ENCODE measurements at places on chromosomes 3 and 15.

DNA sequence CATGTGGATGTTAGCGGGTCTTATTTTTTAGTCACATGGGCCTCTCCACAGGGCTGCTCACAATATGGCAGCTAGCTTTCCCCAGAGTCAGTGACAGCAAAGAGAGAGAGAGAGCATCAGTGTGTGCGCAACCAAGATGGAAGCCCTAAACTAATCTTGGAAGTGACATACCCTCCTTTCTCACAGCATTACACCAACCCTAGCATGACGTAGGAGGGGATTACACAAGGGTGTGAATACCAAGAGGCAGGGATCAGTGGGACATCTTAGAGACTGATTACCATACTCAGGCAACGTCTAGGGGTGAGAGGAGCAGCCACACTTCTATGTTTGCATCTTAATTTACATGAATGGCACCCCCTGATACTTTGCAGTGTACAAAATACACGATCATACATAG lies 3.5 kb upstream of the UBE2E2 start:
- no peak for DNase-seq

DNA sequence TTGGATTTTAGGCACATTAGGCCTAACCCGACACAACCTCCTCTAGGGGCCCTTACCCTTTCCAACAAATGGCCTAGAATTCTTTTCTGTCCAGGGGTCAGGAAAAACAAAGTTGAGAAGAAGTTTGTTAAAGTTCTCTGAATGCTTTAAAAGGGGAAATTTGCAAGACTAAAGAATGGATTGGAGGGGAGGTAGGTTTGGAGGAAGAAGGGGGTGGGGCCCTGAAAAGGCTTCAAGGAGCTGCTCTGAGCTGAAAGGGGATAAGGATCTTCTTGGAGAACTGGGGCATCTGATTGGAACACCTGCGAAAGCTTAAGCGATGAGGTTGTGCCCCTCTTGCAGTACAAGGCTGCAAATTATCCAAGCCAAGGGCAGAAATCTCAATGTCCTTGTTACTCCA lies 3.9 kb upstream of the SENP2 start:
- DNase-seq: no peak

- no peak for DNase-seq
Observed at GRCh38 chr3:177333533-177334520, 136.5 kb upstream of the TBL1XR1 start.

DNA sequence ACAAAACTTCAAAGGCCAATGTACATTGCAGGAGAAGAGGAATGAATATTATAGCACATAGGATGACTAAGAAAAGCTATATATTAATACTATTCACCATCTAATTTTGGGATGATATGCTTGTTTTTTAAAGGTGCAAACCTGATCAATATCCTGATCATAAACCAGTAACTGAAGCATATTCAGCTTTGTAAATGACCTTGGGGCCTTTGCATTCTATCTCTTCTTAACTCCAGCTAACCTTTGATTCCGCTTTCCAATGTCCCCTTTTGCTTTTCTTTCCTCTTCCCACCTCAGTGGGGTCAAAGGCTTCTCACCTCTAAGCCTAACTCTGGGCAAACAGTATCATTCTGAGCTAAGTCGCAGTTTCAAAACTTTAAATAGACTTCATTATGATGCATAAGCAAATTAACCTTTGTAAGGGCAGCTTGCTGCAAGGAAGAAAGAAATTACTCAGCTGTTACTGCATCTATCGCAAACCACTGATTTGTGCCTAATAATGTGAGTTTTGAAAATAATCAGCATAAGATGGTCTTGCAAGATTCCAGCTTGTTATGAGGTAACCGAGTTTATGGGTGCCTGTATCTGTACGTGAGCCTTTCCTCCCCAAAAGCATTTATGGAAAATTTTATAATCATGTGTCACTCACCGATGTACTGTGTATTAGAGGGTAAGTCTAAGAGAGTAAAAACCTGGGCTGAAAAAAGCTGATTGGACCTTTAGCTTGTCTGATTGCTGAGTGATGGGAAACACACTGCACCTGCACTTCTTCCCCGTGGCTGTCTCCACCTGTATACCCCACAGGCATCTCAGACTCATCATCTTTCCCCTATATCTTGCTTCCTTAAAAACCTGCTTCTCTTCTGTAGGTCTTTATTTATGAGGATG lies 116.8 kb downstream of the TPRG1 start:
- DNase-seq: no peak

GRCh38 chr3:49428752-49429080 lies 408 bp downstream of the NICN1 start:
- no peak for DNase-seq

- DNase-seq: no peak
Observed at GRCh38 chr3:58657571-58658141, 8.9 kb downstream of the FAM3D start.

- no peak for DNase-seq
Observed at GRCh38 chr3:7393944-7394605, 533.2 kb downstream of the GRM7 start.

DNA sequence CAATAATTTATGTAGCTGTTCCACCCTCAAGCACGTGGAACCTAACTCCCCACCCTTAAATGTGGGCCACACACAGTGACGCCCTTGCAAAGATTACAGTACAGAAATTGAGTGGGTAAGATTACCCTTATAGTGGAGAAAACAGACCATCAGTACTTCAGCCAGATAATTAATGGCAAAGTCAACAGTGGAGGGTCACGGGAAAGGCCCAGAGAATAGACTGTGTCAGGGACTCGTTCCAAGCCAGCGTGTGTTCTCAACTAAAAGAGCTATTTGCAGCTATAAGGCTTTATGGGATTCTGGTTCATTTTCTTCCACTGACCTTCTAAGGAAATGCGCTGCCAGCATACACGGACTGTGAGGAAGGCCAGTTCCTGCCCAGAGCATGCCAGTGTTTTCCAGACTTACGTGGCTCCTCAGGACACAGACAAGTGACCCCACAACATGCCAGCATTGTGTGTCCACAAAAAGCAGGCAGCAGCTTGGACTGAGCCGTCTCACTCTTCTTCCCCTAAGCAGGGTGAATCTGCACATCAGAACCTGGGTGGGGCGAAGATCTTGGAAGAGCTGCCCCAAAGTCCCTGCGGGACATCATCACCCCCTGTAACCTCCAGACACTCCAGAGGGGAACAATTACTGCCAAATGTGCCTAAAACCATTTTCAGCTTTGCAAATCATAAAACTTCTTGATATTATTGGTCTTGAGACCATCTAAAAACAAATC lies 428.5 kb downstream of the OCA2 start:
- DNase-seq: no peak

DNA sequence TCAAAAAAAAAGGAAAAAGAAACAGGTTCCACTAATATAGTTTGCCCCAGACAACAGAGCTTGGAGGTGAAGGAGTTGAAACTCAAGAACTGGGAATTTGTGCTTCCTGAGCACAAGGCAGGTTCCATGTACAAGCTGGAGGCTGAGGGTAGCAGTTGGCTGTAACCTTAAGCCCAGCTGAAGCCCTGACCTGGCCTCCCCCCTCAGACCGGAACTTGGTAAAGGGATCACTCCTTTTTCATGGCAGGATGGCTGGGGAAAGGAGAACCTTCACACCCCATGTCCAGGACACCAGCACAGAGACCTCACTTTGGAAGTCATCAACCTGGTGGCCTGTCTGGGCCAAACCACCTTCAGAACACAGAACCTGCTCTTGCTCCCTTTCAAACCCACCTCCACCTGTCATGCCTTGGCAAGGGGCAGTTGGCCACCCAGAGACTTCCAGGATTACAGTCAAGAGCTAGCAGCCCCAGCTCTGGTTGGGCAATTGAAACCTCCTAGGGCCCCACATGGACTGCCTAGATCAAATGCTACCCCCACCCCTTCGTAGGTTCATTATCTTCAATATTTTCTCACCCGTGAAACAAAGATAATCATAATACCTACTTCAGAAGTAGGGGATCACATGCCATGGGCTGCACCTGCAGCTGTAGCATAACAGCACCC lies 3.5 kb downstream of the RPL29 start:
- no peak for DNase-seq

DNA sequence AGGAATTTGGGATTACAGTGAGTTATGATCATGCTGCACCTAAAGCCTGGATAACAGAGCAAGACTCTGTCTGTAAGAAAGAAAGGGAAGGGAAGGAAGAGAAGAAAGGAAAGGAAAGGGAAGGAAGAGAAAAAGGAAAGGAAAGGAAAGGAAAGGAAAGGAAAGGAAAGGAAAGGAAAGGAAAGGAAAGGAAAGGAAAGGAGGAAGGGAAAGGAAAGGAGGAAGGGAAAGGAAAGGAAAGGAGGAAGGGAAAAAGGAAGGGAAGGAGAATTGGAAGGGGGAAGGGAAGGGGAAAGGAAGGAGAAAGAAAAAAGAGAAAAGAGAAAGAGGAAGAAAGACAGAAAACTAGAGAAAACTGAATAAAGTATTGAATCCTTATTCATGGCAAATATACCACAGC lies 359.8 kb downstream of the ULK4 start:
- no peak for DNase-seq

DNA sequence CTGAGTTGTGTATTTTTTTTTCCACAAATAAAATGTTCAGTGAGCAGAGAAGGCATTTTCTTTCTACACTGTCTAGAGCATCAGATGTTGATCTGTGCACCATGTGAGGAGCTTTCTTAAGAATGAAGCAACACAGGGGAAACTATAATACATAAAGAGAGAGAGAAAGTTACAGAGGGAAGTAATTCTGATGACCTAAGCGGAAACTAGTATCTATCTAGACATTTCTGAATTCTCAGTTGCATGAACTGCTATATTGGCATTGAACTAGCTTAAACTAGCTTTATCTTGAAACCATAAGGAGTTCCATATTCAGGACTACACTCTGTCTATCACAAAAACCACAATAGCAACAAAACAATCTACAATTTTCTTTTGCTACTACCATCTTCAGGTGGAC lies 822.4 kb downstream of the VGLL3 start:
- no peak for DNase-seq
